ENCODE measurements at places on chromosomes 4 and X.

- DNase-seq, result no peak
These were observed 907 bp downstream of the LHFPL1 start for GRCh38 chrX:112678831-112679230.

GRCh38 chr4:54439831-54440243 lies 210.7 kb downstream of the PDGFRA start:
- DNase-seq, result no peak

GRCh38 chr4:85402371-85402770 lies 72.6 kb upstream of the ARHGAP24 start:
- no peak for DNase-seq

DNA sequence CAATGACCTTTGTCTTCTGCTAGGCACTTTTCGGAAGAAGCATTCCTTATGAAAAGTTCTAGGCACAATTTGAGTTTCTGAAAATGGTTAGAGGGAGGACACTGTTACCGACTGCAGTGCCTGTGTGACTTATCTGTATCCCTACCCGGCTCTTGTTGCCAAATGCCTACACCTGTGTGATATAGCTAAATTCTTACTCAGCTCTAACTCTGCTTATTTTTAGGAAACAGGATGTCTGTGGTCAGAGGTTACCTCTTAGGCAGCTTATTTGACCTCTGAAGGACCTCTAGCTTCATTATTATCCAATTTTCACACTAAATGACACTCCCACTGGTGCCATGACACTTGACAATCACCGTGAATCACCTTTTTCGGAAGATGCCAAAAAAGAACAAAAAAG lies 561.1 kb upstream of the SMIM31 start:
- DNase-seq, result no peak

DNA sequence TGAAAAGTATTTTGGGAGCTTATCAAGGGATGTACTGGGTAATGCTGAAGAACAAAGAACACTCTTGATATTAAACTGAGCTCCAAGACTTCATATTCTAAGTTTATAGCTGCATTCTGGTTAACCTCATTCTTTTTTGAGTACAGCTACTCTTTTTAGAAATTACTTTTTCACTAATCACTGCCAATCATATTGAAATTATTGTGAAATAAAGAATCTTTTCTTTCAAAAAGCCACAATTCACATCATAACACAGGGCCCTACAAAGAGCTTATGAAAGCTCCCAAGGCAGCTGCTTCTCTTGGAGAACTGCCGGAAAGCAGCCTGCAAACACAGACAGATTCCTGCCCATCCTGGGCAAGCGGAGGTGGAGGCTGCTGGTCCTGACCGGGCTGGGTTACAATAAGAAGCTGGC lies 121.4 kb downstream of the RNF150 start:
- DNase-seq, result no peak

DNA sequence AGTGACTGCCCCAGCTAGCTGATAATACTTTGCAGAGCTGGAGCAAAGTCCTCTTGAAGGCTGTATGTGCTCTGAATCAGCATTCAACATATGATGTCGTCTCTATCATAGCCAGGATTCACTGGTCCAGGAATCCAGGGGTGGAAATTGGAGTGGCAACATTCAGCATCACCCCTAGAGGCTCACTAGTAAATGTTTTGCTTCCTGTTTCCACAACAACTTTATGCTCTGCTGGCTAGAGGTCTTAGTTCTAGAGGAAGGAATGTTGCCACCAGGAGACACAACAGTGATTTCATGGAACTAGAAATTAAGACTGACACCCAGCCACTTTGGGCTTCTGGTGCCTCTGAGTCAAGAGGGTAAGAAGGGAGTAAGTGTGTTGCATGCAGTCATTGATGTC lies 11.3 kb downstream of the MAGEA1 start:
- no peak for DNase-seq
